ENCODE measurements at places on chromosomes 16 and 17. TPM values are rescaled to one million over a fixed set of nuclear protein-coding genes. Genes with fewer than 3 reads are reported as not detected.

The NATD1 gene
- 7.3 TPM for total RNA-seq

The MT1M gene
- 0.32 TPM for total RNA-seq

The CHD9 gene
- total RNA-seq: 25.1 TPM

The MAPK8IP3 gene
- 31.4 TPM for total RNA-seq

The RNF157 gene
- total RNA-seq: 0.16 TPM

The CCDC47 gene
- 31.4 TPM for total RNA-seq

The SPATA22 gene
- total RNA-seq: not detected

The SEPTIN12 gene
- not detected for total RNA-seq
